ENCODE measurements at places on chromosomes 4 and X.

- no peak for DNase-seq
Measured at GRCh38 chr4:117610706-117611308, 423.5 kb upstream of the NDST3 start.

DNA sequence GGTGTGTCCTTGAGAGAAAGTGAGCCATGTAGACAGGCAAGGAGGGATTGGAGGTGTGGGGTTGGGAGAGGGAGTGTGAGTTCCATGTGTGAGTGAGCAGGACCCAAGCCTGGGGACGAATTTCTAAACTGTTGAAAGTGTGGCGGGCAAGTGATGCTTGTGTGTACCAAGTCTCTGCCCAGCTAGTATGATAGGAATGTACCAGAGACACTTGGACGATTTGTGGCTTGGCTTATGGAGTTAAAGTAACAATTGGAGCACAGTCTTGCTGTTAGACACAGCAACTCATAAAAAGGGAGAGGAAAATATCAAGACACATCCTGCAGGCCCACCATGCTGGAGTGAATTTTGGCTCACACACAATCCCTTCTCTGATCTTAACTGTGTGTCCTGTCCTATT is 8.5 kb downstream of the PTTG2 start:
- DNase-seq, result no peak

DNA sequence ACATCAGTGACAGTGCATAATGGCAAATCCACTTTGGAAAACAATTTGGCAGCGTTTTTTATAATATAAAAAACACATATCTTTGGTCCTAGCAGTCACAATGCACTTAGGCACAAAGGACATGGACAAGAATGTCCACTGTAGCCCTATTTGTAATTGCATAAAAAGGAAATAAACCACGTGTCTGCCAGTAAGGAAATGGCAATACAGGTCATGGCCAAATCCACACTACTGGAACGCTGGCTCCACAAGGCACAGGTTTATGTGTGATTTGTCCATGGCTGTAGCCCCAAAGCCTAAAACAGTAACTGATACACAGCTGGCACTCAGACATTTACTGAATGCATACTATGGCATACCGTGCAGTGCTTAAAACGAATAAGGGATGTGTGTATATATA is 69.7 kb downstream of the CD99L2 start:
- DNase-seq, result no peak

- no peak for DNase-seq
Measured at GRCh38 chr4:42390622-42391354, 6.5 kb upstream of the SHISA3 start.

- DNase-seq, result no peak
Measured at GRCh38 chr4:24517676-24518075, 66.7 kb downstream of the DHX15 start.

- no peak for DNase-seq
Measured at GRCh38 chrX:132958091-132958703, at the start of gene HS6ST2. TSS of gene HS6ST2 (minus strand) at chrX:132958629.

- DNase-seq, result no peak
Measured at GRCh38 chr4:95549246-95550114, 707 bp upstream of the UNC5C start.

GRCh38 chr4:120517966-120518365 is 404.6 kb downstream of the PRDM5 start:
- DNase-seq, result peak; percentile 91
